ENCODE measurements at places on chromosomes 1 and 21.
A peak's percentile ranks its signal among the peaks of the same experiment; 100 is the strongest.

DNA sequence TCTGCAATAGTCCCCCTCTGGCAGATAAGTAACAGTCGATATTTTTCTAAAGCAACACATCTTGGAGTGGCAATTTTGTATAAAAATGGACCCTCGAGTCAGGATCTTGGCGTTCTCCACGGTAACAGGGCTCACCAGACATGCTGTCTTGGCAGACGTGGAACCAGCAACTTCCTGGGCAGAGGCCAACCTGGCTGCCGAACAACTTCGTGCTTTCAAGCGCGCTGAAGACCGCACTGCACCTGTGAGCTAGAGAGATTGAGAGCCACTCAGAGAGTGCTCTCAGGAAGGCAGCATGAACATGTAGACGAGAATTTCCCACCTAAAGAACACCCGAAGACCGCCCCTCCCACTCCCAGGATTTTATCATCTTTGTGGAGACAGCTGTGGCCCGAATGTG is 7.3 kb downstream of the C1orf174 start:
- no peak for DNase-seq

GRCh38 chr1:228088586-228089498 is 6.3 kb downstream of the ARF1 start:
- no peak for DNase-seq

DNA sequence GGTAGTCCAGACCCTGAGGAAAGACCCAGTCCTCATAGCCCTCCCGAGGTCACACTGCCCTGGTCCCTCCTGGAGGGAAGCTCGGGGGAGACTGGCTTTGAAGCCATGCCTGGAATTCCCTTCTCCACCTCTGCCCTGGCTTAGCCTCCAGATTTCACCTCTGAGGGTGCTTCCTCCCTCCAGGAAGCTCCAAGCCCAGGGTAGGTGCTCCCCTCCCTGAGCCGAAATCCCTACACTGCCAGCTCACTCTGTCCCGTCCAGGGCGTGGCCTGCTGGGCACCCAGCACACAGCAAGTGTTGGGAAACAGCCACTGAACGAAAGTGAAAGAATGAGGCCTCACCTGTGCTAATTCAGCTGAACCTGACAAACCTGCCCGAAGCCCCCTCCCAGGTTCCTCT is 6.0 kb upstream of the TNFRSF25 start:
- no peak for DNase-seq

- no peak for DNase-seq
These were observed 259.2 kb downstream of the TOMM20 start for GRCh38 chr1:234869182-234870019.

- DNase-seq = no peak
These were observed 54.1 kb downstream of the MRPL37 start for GRCh38 chr1:54254055-54254454.

DNA sequence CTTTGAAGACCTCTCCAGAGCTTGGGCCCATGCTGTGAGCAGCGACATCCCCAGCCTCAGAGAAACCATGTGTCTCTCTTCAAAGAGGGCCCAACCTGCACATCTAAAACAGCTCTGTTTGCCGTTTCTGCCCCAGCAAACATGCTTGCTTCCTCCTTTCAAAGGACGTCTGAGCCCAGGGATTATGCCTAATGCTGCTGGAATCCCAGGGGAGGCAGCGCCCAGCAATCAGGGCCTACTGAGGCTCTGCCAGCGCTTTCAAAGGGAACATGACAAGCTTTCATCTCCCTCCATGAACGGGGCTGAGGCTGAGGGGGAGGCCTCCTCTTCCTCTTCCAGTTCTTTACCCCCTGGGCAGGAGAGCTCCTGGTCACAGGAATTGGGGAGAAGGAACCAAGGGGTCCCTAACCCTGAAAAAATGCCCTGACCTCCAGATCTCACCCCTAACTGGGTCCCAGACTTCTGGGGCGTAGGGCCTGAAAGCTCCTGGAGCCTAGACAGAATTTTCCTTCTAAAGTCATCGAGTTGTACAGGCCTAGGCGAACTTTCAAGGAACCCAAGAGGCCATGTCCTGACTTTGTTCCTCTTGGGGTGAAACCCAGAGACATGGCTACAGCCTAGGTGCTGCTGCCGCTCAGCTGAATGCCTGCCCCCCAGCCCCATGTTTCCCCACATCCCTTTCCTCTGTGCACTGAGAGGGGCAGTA is 13.4 kb upstream of the ASCL5 start:
- DNase-seq = no peak

DNA sequence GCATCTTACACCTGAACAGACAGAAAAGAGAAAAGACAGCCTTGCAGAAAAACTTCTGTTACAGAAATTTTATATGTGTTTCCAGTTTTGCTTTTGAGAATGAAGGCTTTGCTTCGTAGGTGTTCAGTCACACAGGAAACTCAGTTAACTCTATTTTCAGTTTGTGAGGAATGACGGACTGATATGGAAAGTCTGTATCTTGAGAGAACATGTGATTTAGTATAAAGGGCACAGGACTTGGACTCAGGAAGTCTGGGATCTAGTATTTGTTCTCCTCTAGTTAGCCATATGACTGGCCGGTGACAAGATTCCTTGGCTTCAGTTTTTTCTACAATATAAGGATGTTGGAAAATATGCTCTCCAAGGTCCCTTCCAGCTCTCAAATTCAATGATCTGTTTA is 149.1 kb downstream of the OLFM3 start:
- no peak for DNase-seq

DNA sequence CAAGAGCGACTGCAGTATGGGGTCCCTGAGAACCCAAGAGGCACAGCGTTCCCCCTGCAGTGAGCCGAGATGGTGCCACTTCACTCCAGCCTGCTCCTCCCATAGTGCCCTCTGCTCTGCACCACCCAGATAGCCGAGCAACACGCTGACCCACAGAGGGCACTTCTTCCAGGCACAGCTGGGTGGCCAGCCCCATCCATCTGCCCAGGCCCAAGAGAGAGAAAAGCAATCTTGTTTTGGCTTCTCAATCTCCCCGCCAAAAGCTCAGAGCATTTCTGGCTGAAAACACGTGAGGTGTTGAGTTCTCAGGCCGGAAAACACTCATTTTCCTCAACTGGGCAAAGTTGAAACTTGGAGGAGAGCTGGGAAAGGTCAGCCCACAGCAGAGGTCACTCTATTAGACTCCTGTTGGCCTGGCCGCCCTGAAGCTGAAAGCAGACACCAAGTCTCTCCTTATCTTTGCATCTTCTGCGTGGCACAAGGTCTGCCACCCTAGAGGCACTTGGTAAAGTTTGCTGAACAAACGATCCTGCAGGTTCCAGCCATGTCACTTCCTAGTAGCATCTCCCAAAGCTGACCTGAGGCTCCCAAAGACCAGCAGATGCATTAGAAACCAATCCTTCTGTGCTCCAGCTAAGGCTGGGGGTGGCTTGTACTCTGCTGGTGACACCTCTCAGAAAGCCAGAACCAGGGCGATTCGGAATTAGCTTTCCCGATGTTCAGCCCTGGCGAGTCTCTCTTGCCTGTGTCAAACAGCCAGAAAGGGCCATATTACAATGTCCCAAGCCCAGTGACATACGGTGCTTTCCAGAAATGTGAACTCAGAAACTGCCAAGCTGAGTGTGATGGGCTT is 10.9 kb downstream of the CAPN9 start:
- DNase-seq = no peak

GRCh38 chr1:53110370-53111072 is 31.9 kb downstream of the SLC1A7 start:
- DNase-seq = no peak

DNA sequence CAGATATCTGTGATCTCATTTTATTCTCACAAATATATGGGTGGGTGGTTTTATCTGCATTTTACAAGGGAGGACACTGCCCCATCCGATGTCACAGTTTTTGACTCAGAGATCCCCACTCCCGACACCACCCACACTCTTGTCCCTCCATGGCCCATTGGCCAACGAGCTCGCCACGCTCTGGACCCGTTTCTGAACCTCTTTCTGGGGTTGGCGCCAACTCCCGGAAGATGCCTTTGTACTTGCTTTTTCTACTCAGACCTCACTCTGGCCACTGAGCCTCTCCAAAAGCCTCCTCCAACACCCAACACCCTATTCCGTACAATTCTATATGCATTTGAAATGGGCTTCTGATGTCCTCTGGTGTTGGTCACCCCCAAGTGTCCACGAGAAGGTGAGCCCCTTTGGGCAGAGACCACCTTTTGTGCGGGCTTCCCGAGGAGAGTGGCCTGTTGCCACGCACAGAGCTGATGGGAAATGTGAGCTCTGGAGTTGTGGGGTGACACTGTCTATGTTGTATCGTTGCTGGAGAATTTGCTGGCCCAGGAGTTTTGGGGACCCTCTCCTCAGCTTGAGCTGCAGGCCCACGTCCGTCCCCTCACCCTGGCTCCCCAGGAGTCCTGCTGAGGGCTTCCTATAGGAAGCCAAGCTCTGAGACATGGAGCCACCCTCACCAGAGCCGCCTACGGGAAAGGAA is 366.9 kb upstream of the VAMP3 start:
- DNase-seq = no peak

DNA sequence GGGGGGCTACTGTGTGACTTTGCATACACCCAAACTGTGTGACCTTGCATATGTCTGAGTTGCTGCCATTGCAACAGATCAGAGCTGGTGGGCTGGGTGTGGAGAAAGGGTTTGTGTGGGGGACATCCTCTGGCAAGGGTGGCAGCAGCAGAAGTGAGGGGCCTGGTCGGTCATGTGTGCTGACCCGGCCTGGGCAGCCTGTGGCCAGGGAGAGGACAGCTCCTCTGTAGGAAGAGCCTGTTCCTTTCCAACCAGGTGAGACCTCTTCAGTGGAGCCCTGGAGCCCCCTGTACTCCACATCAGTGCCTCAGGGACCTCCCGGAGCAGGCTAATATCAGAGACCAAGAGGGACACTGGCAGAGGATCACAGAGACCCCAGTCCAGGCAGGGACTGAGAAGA is 8.3 kb downstream of the PCSK9 start:
- no peak for DNase-seq

DNA sequence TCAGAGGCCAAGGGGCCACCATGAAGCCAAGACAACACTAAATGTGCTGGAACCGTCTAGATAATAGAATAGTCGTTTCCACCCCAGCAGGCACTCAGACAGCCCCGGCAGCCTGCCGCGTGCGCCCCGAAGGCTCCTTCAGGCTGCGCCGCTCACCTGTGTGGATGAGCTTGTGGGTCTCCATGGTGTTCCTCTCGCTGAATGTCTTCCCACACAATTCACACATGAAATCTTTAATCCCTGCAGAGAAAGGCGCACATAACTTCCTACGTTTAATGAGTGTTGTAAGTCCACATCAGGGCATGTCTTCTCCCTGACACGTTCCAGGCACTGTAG is 43.7 kb upstream of the RIPK4 start:
- no peak for DNase-seq

GRCh38 chr21:41250519-41250918 is 66.1 kb upstream of the FAM3B start:
- DNase-seq = no peak

DNA sequence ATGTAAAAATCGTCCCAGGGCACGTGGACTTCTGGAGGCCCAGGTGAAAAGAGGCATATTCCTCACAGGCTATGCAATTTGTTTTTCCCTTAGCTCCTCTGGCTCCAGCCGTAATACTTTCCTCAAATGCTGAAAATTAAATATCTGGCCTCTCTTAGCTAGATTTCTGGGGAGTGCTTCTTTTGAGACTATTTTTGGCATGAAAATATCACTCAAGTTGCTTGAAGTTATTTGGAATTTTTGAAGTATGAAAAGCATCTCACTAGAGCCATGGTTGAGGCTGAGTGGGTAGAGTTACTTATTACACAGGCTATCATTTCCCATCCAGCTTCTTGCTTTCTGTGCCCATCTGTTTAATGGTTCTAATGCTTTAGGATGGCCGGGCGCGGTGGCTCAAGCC is 59.7 kb downstream of the MYOM3 start:
- DNase-seq = no peak

DNA sequence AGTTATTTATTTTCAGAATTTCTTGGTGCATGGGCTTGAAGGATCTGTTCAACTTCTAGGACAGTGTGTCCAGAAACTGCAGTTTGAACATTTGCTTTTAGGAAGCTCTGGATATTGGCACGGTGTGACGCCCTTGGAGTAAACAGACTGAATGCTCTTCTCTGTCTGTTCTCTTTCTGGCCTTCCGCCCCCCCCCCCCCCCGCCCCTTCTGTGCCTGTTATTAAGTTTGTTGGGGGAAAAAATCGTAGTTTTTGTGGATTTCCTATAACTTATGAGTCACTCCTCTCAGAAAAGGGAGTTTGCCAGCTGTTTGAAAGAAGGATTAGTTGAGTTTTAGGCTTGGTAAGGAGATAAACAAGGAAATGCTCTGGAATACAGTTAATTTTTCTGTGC is 1.2 kb downstream of the KCTD3 start:
- peak; percentile 2 for DNase-seq

GRCh38 chr1:25743164-25744139 is 56.5 kb upstream of the SELENON start:
- DNase-seq = no peak

GRCh38 chr1:68197891-68198290 is 34.4 kb downstream of the WLS start:
- DNase-seq = no peak

GRCh38 chr1:11158720-11159321 is 30.3 kb upstream of the ANGPTL7 start:
- DNase-seq = no peak

DNA sequence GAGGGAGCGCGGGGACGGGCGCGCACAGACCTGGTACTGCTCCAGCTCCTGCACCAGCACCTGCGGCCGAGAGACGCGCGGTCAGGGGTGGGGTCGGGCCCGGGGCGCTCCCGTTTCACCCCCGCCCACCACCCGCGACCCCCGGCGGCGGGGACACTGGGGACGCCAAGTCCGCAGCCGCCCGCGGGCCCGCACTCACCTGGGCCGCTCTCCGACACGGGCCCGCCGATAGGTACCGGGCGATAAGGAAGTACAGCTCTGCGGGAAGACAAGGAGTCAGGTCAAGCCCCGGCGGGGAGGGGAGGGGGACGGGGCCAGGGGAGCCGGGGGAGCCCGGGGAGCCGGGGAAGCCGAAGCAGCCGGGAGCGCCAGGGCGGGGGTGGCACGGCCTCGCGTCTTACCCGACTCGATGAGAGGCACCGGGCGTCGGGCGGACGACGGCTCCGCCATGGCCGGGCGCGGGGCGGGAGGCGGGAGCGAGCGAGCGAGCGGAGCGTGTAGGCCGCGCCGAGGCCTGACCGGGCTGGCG is 326 bp downstream of the BRWD1 start:
- DNase-seq = no peak

GRCh38 chr21:45522381-45522780 is 19.9 kb downstream of the SLC19A1 start:
- no peak for DNase-seq

- no peak for DNase-seq
These were observed 869 bp downstream of the NAV1 start for GRCh38 chr1:201539561-201540431.

GRCh38 chr1:200410566-200410878 is 686 bp upstream of the ZNF281 start:
- no peak for DNase-seq

GRCh38 chr1:229372251-229372650 is 29.4 kb upstream of the CCSAP start:
- DNase-seq = no peak
